CD4-positive, alpha-beta T cell treated with Interleukin-17A for 4 hours (primary cell): ENCODE measurements at places on chromosomes 1 and 21.

DNA sequence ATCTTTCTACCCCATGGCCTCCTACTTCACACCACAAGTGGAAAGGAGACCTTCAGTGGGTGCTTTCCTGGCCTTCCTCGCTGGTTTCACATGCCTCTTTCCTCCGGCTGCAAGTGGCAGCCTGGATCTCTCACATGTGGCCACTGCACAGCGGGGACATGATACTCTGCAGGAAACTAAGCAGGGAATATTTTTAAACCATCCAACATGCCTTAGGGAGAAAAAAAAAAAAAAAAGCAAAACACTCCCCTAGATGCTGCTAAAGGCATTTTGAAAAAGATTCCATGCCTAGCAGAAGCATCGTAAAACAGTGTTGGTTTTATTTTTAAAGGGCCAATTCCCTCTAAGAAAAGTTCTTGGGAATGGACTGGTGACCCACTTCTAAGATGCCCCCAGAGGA lies 12.2 kb upstream of the GJA5 start:
- DNase-seq: no peak

DNA sequence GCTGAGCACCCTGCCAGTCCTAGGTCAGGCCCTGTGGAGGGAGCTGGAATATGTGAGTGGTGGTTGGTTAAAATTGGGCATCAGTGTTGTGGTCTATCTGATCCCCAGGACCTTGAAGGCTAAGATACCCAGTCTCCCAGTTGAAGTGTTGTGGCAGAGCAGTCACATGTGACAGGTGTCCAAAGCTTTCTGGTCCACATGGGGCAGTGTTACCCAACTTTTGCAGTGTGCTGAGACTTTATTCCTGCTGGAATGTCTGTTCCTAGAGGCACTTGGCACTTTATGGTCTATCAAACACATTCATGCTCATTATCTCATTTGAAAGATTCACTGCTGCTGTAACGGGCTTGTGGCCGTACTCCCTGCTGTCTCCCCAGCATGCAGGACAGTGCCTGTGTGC lies 21.0 kb upstream of the LORICRIN start:
- DNase-seq: no peak

- no peak for DNase-seq
Measured at GRCh38 chr1:63967901-63968300, 194.1 kb downstream of the ROR1 start.

DNA sequence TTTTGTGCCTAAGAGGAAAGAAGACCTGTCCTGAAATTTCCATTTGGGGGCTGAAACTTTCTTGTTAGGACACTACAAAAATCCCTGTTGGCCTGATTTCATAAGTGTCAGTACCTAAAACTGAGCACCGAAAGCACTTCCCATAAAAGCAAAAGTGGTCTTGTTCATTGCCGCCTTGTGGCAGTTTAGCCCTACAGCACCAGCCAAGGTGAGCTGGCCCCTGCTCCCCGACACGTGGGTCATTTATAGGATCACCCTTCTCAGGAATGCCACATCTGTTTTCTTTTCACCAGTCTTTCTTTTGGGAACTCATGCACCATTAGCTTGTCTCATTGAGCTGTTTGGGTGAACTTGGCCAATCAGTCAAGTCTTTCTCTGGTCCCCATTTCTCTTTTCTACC lies 155.8 kb upstream of the KAZN start:
- no peak for DNase-seq

DNA sequence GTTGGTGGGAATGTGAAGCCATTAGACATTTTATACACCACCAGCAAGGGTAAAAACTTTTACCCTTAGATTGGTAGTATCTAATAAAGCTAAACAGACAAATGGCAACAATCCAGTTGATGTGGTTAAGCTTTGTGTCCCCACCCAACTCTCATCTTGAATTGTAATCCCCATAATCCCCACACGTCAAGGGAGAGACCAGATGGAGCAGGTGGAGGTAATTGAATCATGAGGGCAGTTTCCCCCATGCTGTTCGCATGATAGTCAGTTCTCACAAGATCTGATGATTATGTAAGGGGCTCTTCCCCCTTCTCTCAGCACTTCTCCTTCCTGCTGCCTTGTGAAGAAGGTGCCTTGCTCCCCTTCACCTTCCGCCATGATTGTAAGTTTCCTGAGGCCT lies 602.3 kb downstream of the NUF2 start:
- no peak for DNase-seq

DNA sequence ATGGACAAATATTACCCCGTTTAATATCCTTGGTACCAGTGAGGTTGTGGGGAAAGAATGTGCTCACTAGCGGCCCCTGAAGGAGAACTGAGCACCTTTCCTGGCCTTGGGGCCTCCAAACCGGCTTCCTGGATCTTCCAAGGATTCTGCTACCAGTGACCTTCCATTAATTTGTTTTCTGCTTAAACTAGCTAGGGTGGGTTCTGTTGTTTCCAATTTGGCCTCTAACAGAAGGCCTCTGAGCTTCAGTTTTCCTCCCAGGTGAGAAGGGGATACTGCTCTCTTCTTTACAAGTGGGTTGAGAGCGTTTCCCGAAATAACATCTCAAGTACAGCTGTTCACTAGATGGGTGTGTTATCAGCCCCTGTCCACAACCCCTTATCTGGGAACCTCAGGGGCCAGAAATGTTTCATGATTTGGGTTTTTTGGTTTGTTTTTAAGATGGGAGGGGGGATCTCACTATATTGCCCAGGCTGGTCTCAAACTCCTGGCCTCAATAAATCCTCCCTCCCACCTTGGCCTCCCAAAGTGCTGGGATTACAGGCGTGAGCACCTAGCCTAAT lies 16.9 kb upstream of the IFNGR2 start:
- DNase-seq: no peak

- DNase-seq: peak; percentile 30
Measured at GRCh38 chr1:184743062-184743756, 11.4 kb downstream of the EDEM3 start.

GRCh38 chr1:17614586-17614985 lies 75.1 kb downstream of the ARHGEF10L start:
- DNase-seq: no peak

GRCh38 chr1:32716312-32717148 lies 14.0 kb upstream of the SYNC start:
- DNase-seq: peak; percentile 63

GRCh38 chr1:244634546-244634945 lies 18.4 kb upstream of the DESI2 start:
- DNase-seq: no peak

DNA sequence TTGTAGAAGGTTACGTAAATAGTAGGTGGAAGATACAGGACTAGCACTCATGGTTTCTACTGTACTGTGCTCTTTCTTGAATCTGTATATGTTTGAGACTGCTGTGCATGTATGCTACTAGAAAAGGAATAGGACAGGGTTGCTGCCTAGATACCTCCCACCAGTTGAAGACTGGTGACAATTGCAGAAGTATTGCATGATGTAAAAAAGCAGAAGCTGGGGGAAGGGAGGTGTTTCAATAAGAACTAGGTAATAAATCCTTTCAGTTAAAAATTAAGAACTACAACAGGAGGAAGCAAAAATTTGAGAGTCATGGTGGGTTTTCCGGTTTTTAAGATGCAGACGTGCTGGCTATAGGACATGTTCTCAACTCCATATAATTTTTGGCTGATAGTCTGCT lies 88.1 kb downstream of the CCDC30 start:
- DNase-seq: no peak

- DNase-seq: peak; percentile 15
Measured at GRCh38 chr1:208242941-208243526, 1.1 kb downstream of the PLXNA2 start.

GRCh38 chr1:169426174-169426705 lies 1.0 kb downstream of the CCDC181 start:
- no peak for DNase-seq

- no peak for DNase-seq
Measured at GRCh38 chr1:89584211-89584610, 48.7 kb upstream of the LRRC8C start.

DNA sequence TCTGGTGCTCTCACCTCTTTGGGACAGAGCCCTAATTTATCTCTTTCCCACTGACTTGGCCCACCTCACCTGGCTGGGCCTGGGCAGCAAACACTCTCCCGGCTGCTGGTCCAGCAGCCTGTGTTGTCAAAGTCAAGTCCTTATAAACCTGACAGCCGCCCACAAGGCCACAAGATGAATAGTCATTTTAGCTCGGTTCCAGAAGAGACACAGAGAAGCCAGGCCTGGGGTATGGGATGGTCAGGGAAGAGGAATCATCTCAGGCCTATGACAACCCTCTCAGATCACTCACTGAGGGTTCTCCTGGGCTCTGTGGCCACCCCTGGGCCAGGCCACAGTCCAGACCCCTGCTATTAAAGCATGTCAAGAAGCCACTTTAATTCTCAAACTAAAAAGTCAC lies 158.5 kb downstream of the FOXD2 start:
- no peak for DNase-seq
